ENCODE measurements at places on chromosomes 16 and 17. TPM values are rescaled to one million over a fixed set of nuclear protein-coding genes. Genes with fewer than 3 reads are reported as not detected.

AIPL1 gene
- 0.06 TPM for polyA plus RNA-seq

ASGR1 gene
- 3.9 TPM for polyA plus RNA-seq

KIF18B gene
- polyA plus RNA-seq, result 9.9 TPM

KRTAP16-1 gene
- polyA plus RNA-seq, result not detected

KRTAP2-1 gene
- polyA plus RNA-seq, result not detected

CYGB gene
- polyA plus RNA-seq, result 16.1 TPM

JPH3 gene
- polyA plus RNA-seq, result 0.55 TPM

FAM20A gene
- 10.8 TPM for polyA plus RNA-seq

SLC5A2 gene
- 65.6 TPM for polyA plus RNA-seq

CDH16 gene
- polyA plus RNA-seq, result 307 TPM

SUMO2 gene
- 750 TPM for polyA plus RNA-seq

SLC38A8 gene
- polyA plus RNA-seq, result not detected

ACTG1 gene
- 2,973 TPM for polyA plus RNA-seq

ETV4 gene
- 34.6 TPM for polyA plus RNA-seq

IQCK gene
- 49.4 TPM for polyA plus RNA-seq

GNPTG gene
- 54.1 TPM for polyA plus RNA-seq

AXIN2 gene
- 21.8 TPM for polyA plus RNA-seq

FOXC2 gene
- polyA plus RNA-seq, result 50.4 TPM

CBX2 gene
- 20.9 TPM for polyA plus RNA-seq

KRT13 gene
- 2.7 TPM for polyA plus RNA-seq

OR4D1 gene
- not detected for polyA plus RNA-seq

PRAC2 gene
- not detected for polyA plus RNA-seq

ENKD1 gene
- polyA plus RNA-seq, result 18.6 TPM

KCNG4 gene
- not detected for polyA plus RNA-seq

PPP1R27 gene
- polyA plus RNA-seq, result 0.14 TPM

SMTNL2 gene
- 1.7 TPM for polyA plus RNA-seq

CIITA gene
- 6.7 TPM for polyA plus RNA-seq

HS3ST3A1 gene
- polyA plus RNA-seq, result 2.3 TPM

GP2 gene
- polyA plus RNA-seq, result not detected

HCRT gene
- not detected for polyA plus RNA-seq

GDPD1 gene
- 5.5 TPM for polyA plus RNA-seq

IGF2BP1 gene
- 5.7 TPM for polyA plus RNA-seq

FN3K gene
- polyA plus RNA-seq, result 34.4 TPM

KRTAP3-1 gene
- not detected for polyA plus RNA-seq

PRAC1 gene
- polyA plus RNA-seq, result not detected

PTGES3L gene
- 1.6 TPM for polyA plus RNA-seq

ATP2C2 gene
- 0.87 TPM for polyA plus RNA-seq
